ENCODE measurements at places on chromosomes 12 and 14.

GRCh38 chr12:13102461-13103195 is 839 bp downstream of the GSG1 start:
- DNase-seq: no peak

DNA sequence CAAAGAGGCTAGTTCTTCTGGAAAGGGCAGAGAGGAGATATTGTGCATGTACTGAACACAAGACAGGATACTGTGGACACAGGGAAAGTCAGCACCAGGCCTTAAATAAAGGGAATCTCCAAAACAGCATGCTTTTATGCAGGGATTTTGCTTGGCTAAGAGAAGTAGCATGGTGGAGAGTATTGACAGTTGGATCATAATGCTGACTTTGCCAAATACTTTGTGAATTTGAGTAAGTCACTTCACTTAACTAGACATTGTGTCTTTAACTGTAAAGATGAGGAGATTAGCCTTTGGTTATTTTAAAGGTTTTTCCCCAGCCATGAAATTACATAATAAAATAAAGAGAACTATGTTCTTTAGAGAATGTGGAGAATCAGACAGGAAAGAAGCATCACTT is 24.5 kb downstream of the GALNT8 start:
- DNase-seq: no peak

DNA sequence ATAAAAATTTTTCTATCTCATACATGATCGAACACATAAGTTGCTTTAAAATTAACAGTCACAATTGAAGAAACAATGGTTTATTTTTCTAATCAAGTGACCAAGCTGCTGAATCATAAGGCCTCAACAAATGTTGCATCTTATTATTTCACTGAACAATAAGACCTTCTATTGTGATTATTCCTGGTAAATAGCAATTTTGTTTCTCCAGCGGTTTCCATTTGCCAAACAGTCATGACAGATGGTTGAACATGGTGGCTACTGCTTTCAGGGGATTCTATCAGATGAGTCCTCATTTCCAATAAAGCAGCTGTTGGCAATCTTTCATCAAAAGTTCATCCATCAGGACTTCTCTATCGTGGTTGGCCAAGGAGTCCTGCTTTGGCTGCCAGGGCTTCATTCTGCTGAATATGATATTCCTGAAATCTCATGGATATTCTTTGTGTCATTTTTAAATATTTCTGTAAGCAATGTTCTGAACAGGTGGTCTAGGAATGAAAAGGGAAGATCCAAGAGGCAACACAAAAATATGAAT is 13.0 kb downstream of the TOMM20L start:
- no peak for DNase-seq

- DNase-seq: no peak
Observed at GRCh38 chr12:45668641-45669040, 60.9 kb upstream of the ARID2 start.

GRCh38 chr14:95046711-95047681 is 110.3 kb downstream of the DICER1 start:
- no peak for DNase-seq

- DNase-seq: no peak
Observed at GRCh38 chr12:94299846-94300245, 151.5 kb downstream of the PLXNC1 start.
